ENCODE measurements at places on chromosomes 1 and 21. TPM values are rescaled to one million over a fixed set of nuclear protein-coding genes. Genes with fewer than 3 reads are reported as not detected.

Gene CD84
- 12.5 TPM for total RNA-seq

Gene IVL
- total RNA-seq, result not detected

Gene KRTAP13-2
- not detected for total RNA-seq

Gene OR11L1
- not detected for total RNA-seq

Gene UCHL5
- 29.9 TPM for total RNA-seq

Gene PAPPA2
- 0.09 TPM for total RNA-seq

Gene INTS11
- 56.1 TPM for total RNA-seq

- H3K27ac ChIP-seq, result no peak overlapping the region
- H3K4me1 ChIP-seq, result peaks cover 14% of the 10 kb centered on the region
- DNase-seq, result no peak
- H3K4me3 ChIP-seq, result no peak overlapping the region
- no peaks in the 10 kb centered on the region for H3K27me3 ChIP-seq
Observed at GRCh38 chr1:174008269-174008668, 13.9 kb downstream of the RC3H1 start.

DNA sequence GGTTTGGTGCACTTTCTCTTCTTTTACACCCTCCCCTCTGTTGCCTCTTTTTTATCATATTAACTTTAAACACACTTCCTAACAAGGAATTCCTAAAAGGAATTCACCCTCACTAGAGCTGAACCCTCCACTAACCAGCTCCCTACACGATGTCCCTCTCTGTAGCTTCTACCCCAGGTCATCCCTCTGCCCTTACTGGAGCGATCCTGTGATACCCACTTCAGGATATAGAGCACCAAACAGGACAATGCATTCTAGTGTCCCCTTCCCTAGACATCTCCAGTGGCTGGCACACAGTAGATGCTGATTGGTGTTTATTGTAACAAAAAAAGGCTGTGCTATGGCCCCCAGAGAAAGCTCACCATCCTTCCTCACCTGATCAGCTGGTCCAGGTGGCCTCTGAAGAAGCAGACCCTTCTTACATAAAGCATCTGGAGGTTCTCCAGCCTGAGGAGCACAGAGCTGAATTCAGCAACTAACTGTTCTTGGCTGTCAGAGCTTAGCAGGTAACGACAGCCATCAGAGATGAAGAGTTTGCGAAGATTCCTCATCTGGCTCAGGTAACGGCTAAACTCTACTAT is 1.4 kb downstream of the PRAMEF18 start:
- no peaks in the 10 kb centered on the region for H3K4me1 ChIP-seq
- DNase-seq, result no peak
- no peaks in the 10 kb centered on the region for H3K36me3 ChIP-seq
- peaks cover 7% of the 10 kb centered on the region for H3K27me3 ChIP-seq

- no peak overlapping the region for H3K4me3 ChIP-seq
- no peak for DNase-seq
- no peaks in the 10 kb centered on the region for H3K36me3 ChIP-seq
- H3K27me3 ChIP-seq, result no peaks in the 10 kb centered on the region
- H3K27ac ChIP-seq, result no peak overlapping the region
Observed at GRCh38 chr1:5338466-5338865, 653.8 kb downstream of the NPHP4 start.

DNA sequence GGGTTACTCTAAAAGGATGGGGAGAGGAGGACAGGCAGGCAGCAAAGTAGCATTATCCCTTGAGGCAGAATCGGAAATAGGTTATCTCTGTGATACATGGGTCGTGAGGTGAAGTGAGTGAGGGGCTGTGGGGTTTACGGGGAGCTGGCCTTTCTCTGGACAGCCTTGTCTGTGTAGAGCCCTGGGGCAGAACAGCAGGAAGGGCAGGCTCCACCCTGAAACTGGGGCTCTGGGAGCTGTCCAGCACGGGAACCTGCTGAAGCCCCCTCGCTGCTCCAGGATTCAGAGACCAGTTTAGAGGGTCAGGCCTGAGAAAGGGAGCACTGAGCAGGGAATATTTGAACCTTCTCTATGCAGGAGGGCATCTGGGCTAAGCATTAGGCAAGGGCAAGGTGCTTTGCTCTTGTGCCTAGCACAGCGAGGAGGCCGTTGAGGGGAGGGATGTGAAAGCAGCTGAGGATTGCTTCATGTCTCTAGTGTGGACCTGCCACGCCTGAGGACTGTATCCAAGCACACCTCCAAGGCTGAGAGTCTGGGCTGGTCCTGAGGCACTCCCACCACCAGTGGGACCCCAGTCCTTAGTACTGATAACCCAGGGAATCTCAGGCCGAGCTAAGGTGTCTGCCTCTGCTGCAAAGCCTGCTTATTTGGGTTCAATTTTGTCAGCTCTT is 55.8 kb downstream of the NAV1 start:
- no peak overlapping the region for H3K27ac ChIP-seq
- no peak overlapping the region for H3K4me3 ChIP-seq
- DNase-seq, result no peak
- H3K36me3 ChIP-seq, result no peaks in the 10 kb centered on the region
- H3K27me3 ChIP-seq, result no peaks in the 10 kb centered on the region

DNA sequence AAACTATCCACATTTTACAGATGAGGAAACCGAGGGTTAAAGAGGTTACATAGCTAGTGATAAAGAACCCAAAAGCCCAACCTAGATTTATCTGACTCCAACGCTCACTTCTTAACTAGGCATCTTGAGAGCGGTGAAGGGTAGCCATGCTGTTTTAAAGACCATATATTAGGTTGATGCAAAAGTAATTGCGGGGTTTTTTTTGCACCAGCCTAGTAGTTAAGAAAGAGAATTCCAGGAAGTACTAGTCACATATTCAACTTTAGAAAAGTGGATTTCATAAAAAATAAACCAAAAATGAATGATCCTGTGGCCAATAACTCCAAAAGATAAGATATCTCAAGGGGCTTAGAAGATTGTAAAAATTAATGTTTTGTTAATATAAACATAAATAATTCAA is 162.1 kb downstream of the GLUL start:
- H3K4me1 ChIP-seq, result no peaks in the 10 kb centered on the region
- no peaks in the 10 kb centered on the region for H3K27me3 ChIP-seq
- H3K27ac ChIP-seq, result no peak overlapping the region
- no peaks in the 10 kb centered on the region for H3K36me3 ChIP-seq

DNA sequence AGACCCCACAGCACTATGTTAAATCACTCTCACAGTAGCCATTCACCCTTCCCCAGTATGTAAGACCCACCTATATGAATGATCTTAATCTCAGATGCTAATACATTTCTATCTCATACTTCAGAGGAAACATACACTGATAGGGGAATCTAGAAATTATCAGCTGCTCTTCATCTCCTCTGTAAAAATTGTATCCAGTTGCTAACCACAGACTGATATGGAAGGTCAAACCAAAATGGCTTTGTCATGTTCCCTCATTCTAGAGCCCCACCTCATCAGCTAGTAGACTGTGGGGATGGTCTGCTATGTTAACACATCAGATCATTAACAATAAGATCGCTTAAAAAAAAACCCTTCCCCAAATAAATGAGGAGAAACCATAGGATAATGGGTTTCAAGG is 71.7 kb downstream of the UBR4 start:
- H3K4me3 ChIP-seq, result no peak overlapping the region
- DNase-seq, result no peak
- peaks cover 3% of the 10 kb centered on the region for H3K4me1 ChIP-seq
- peaks cover 72% of the 10 kb centered on the region for H3K36me3 ChIP-seq
- no peaks in the 10 kb centered on the region for H3K27me3 ChIP-seq
- no peak overlapping the region for H3K27ac ChIP-seq

GRCh38 chr1:66003690-66004089 is 211.0 kb downstream of the PDE4B start:
- DNase-seq, result no peak
- no peaks in the 10 kb centered on the region for H3K36me3 ChIP-seq
- no peaks in the 10 kb centered on the region for H3K4me1 ChIP-seq
- no peak overlapping the region for H3K4me3 ChIP-seq
- no peak overlapping the region for H3K27ac ChIP-seq

- peaks cover 22% of the 10 kb centered on the region for H3K4me1 ChIP-seq
- H3K4me3 ChIP-seq, result peak overlapping the region; percentile 24
- H3K36me3 ChIP-seq, result no peaks in the 10 kb centered on the region
- no peak for DNase-seq
- peak overlapping the region; percentile 99 for H3K27ac ChIP-seq
- no peaks in the 10 kb centered on the region for H3K27me3 ChIP-seq
Observed at GRCh38 chr1:154607106-154607608, 829 bp downstream of the ADAR start.

GRCh38 chr1:216416488-216416887 is 6.8 kb downstream of the USH2A start:
- no peak overlapping the region for H3K27ac ChIP-seq
- no peak for DNase-seq
- no peaks in the 10 kb centered on the region for H3K36me3 ChIP-seq
- no peak overlapping the region for H3K4me3 ChIP-seq

- DNase-seq, result no peak
- no peaks in the 10 kb centered on the region for H3K36me3 ChIP-seq
- H3K27ac ChIP-seq, result no peak overlapping the region
- H3K4me1 ChIP-seq, result no peaks in the 10 kb centered on the region
Observed at GRCh38 chr1:34736692-34737091, 18.2 kb upstream of the GJB5 start.

DNA sequence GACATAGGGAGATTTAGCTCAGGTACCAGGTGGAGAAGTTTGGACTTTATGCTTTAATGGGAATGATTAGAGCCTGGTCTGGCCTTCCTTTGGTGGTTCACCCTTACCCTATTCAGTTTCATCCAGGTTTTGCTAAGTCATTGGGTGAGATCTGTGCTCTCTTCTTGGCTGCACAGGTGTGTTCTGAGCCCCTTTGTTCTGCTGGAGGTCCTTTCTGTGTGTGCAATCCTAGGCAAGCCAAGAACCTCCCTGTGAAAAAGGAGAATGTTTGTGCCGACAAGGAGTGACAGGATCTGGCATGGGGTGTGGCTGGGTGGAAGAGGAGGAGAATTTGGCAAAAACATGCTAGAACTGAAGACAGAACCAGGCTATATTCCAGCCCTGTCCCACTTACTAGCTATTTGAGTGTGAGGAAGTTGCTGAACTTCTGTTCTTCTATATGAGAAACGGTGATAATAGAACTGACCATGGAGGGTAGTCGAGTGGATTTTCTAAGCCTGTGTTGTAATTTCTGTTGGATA is 4.6 kb downstream of the GSTM5 start:
- no peaks in the 10 kb centered on the region for H3K4me1 ChIP-seq
- H3K4me3 ChIP-seq, result no peak overlapping the region
- H3K36me3 ChIP-seq, result no peaks in the 10 kb centered on the region

GRCh38 chr21:41600556-41600955 is 92.6 kb upstream of the TMPRSS2 start:
- no peaks in the 10 kb centered on the region for H3K4me1 ChIP-seq
- no peak overlapping the region for H3K4me3 ChIP-seq
- no peak for DNase-seq
- no peaks in the 10 kb centered on the region for H3K27me3 ChIP-seq
- no peak overlapping the region for H3K27ac ChIP-seq

GRCh38 chr1:201791779-201792173 is 37.2 kb upstream of the IPO9 start:
- peak overlapping the region; percentile 14 for H3K27ac ChIP-seq
- H3K4me1 ChIP-seq, result peaks cover 40% of the 10 kb centered on the region
- DNase-seq, result peak; percentile 72
- H3K4me3 ChIP-seq, result no peak overlapping the region

DNA sequence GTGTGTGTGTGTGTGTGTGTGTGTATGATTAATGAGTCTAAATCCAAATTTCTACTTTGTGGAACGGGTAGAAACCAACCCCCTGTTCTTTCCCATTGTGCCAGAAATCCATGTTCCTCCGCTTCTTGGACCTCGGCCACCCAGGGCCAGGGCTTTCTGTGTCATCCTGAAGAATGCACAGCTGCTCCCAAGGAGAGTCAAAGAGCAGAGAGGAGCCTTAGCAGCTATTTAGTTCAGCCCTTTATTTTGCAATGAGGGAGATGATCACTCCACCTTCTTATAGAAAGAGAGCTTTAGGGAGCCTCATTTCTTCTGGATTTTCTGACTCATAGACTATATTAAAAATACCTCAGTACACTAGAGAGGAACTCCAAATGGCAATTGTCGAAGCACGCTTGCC is 489.3 kb upstream of the VAMP3 start:
- H3K36me3 ChIP-seq, result no peaks in the 10 kb centered on the region
- no peaks in the 10 kb centered on the region for H3K27me3 ChIP-seq
- H3K27ac ChIP-seq, result no peak overlapping the region
- DNase-seq, result peak; percentile 37
- H3K4me1 ChIP-seq, result no peaks in the 10 kb centered on the region
- no peak overlapping the region for H3K4me3 ChIP-seq

GRCh38 chr1:36924282-36924811 is 110.0 kb downstream of the GRIK3 start:
- no peak overlapping the region for H3K27ac ChIP-seq
- H3K27me3 ChIP-seq, result no peaks in the 10 kb centered on the region
- no peak overlapping the region for H3K4me3 ChIP-seq
- no peaks in the 10 kb centered on the region for H3K4me1 ChIP-seq
- no peaks in the 10 kb centered on the region for H3K36me3 ChIP-seq
- DNase-seq, result peak; percentile 58

GRCh38 chr1:108179018-108179417 is 21.1 kb downstream of the SLC25A24 start:
- H3K27me3 ChIP-seq, result no peaks in the 10 kb centered on the region
- H3K27ac ChIP-seq, result no peak overlapping the region
- H3K4me3 ChIP-seq, result no peak overlapping the region

- no peaks in the 10 kb centered on the region for H3K27me3 ChIP-seq
- H3K4me1 ChIP-seq, result no peaks in the 10 kb centered on the region
- no peak overlapping the region for H3K4me3 ChIP-seq
- no peaks in the 10 kb centered on the region for H3K36me3 ChIP-seq
Observed at GRCh38 chr1:145898756-145899155, 11.1 kb downstream of the ITGA10 start.

DNA sequence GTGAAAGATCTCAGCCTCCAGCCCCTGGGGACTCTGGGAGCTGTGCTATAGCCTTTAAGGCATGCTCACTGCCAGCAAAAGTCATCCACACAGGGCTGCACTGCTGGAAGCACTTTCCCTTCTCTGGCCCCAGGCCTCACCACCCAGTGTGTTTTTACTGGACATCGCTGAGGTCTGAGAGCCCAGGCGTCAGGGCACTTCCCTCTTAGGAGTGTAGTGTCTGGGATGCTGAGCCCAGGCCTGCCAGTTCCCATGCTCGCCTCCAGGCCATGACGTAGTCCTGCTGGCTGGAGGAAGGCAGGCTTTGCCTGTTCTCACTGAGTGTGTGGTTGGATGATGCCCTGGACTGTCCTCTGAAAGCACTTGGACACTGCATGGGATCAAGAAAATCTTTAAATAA is 101.2 kb downstream of the GDAP2 start:
- peak; percentile 22 for DNase-seq
- H3K27ac ChIP-seq, result no peak overlapping the region
- no peak overlapping the region for H3K4me3 ChIP-seq
- no peaks in the 10 kb centered on the region for H3K36me3 ChIP-seq
- peaks cover 9% of the 10 kb centered on the region for H3K4me1 ChIP-seq
- H3K27me3 ChIP-seq, result no peaks in the 10 kb centered on the region

DNA sequence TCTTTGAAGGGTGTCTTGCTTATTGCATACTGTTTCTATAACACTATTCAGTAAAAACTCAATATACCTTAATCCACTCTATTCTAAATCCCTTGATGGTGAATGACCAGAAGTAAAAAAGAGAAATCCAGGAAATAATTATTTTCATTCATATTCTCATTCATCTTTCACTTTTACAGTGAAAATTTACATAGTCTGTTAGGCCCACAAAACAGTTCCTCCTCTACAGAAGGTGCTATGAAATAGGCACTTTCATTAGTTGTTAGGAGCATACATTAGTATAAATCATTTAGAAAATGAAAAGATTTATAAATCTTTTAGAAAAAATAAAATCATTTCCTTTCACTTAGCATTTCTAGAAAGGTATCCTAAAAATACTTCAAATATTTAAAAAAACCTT is 115.1 kb downstream of the LHX4 start:
- no peak overlapping the region for H3K4me3 ChIP-seq
- DNase-seq, result no peak
- peaks cover 6% of the 10 kb centered on the region for H3K4me1 ChIP-seq
- no peaks in the 10 kb centered on the region for H3K27me3 ChIP-seq
- H3K36me3 ChIP-seq, result no peaks in the 10 kb centered on the region

Data from adrenal gland (tissue), 19 donors.